NCI-H446 (cell line): ENCODE measurements at places on chromosomes 16 and 17.

DNA sequence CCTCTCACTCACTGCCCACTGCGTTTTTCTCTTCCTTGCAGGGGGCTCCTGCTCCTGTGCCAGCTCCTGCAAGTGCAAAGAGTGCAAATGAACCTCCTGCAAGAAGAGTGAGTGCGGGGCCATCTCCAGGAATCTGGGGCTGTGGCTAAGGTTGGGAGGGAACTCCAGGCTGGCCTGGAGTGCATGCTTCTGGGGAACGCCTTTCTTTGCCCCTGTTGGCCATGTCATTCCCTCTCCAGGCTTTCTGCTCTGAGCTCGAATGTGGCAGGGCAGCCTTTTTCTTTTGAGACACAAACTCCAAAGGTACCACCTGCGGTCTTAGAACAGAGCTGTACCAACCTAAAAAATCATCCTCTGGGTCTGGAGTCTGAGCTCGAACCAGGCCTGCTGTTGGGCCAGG is 7.4 kb upstream of the MT1E start:
- no peak for DNase-seq

DNA sequence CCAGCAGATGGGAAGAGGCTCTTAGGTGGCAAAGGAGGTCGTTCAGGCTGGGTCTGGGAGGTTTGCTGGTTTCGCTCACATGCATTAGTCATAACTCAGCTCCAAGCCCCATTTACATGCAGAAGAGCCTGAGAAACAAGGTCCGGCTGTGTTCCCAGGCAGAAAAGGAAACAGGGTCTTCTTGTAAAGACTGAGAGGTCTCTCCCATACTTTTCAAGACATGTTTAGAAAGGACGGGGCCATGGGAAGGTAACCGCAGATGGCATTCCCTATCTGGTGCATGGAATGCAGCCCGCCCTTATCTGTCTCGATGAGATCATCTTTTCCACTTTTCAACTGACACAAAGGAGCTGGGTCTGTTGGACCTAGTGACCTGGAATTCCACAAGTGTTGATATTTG is 389.0 kb upstream of the CDH11 start:
- no peak for DNase-seq

DNA sequence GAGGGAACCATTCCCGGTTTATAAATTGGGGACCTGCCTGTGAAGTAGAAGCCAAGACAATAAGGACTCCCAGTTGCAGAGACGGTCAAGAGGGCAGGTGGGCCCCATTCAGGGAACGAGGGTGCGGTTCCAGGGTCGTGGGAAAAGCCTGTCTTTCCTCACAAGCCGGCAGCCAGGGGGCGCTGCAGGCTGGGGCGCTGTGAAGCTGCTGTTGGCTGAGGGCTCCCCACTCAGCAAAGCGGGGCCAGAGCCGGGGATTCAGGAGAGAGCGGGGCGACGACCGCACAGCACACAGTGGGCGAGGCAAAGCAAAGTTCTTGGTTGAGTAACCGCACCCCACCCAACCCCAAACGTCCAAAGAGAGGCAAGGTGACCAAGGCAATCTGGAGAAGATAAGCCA is 24.9 kb downstream of the CDRT15 start:
- DNase-seq: no peak

- DNase-seq: no peak
These were observed 204.9 kb upstream of the KCNJ16 start for GRCh38 chr17:69870091-69870530.

DNA sequence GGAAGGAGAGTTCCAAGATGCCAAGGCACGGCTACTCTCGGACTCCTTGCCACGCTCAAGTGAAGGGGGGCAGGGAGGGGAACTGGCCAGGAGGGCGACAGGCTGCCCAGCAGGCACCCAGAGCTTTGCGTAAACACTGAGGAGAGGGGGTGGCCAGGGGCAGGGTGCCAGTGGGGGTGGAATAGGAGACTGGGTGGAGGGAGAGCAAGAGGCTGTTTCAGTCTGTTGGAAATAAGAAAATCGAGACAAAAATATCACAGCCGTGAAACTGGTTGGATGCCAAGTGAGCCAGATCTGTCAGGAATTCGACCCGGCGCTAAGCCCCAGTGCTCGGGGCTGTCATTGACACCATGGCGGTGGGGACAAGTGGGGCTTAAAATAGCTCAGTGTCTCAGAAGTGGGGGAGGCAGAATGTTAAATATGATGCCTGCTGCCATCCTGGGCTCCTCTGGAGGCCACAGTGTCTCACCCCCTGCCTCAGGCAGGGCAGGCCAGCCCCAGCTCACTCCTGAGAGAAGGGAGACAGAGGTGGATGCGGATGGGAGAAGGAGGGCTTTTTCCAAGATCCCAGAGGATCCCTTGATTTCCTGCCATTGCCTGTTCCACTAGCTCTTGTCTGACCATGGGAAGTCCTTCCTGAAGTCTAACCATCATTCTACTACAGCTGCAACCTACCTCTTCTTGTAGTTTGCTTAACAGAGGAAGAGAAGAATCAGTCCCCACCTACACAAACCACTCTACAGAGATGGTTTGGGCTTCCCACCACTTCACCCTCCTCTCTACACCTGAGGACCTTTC is 9.5 kb downstream of the PNMT start:
- DNase-seq: no peak

GRCh38 chr16:64667334-64667877 is 454.5 kb downstream of the CDH11 start:
- no peak for DNase-seq

GRCh38 chr16:9934723-9935508 is 247.3 kb downstream of the GRIN2A start:
- no peak for DNase-seq
